LHCN-M2 (cell line): ENCODE measurements at places on chromosomes 3 and 15. TPM values are rescaled to one million over a fixed set of nuclear protein-coding genes. Genes with fewer than 3 reads are reported as not detected.

GRCh38 chr15:83088876-83089275, 18.6 kb upstream of the TM6SF1 start:
- DNase-seq: no peak

- DNase-seq: no peak
Measured at GRCh38 chr3:72678867-72679266, 169.4 kb downstream of the SHQ1 start.

DNA sequence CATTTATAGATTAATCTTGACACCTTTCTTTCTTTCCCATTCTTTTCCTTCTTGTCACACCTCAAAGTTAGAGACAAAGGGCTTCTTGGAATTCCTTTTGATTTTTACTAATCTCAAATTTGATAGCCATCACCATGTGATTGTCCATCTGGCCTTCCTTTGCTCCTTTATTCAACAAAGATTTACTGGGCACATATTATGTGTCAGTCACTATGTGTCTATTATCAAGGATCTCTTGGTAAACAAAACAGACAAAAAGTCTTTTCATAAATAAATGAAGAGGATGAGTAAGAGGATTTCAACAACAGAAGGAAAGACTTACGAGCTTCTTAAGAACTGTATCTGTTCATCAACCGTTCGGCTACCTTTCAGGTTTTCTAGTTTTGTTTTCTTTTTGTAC, 56.5 kb downstream of the SAMMSON start:
- DNase-seq: no peak

GRCh38 chr3:71069797-71070196, 513.7 kb downstream of the FOXP1 start:
- peak; percentile 49 for DNase-seq

DNA sequence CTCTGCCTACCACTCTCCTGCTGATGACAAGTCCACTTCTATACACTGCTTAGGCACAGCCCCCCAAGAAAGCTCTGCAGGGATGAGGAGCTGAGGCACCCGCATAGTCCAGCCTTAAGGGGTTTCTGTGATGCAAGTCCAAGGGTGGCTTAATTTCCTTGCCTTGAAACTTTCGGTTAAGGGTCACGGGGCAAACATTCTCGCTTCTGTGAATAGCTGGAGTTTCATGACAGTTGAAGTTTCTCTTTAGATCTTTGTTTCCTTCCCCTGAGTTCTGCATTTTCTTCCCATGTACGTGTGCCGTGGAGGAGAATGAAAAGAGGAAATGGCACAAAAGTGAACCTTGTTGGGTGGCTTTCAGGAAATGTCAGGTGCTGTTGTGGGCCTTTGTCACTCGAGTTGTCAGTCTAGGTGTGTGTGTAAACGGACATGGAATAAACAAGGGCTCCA, 7.0 kb downstream of the GPR160 start:
- DNase-seq: no peak

GRCh38 chr15:95287720-95288103, 1042.8 kb upstream of the NR2F2 start:
- no peak for DNase-seq

- peak; percentile 25 for DNase-seq
Measured at GRCh38 chr3:52606373-52607085, 70.1 kb downstream of the UQCC5 start.

DNA sequence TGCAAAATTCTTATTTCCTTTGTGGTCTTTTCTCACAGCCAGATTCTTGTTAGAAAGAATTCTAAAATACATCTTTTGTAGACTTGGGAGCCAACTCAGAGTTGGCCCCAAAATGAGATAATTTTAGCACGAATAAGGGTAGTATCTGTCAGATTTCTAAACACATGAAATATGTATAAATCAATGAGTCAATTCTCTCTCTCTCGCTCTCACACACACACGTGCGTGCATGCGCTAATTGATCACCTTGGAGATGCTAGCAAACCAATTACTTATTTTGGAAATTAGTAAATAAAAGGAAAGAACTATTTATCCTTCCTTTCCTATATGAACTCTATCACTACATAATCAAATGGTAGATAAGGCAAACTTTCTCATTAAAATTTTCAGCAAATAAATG, 32.9 kb upstream of the PIK3R4 start:
- DNase-seq: no peak

DNA sequence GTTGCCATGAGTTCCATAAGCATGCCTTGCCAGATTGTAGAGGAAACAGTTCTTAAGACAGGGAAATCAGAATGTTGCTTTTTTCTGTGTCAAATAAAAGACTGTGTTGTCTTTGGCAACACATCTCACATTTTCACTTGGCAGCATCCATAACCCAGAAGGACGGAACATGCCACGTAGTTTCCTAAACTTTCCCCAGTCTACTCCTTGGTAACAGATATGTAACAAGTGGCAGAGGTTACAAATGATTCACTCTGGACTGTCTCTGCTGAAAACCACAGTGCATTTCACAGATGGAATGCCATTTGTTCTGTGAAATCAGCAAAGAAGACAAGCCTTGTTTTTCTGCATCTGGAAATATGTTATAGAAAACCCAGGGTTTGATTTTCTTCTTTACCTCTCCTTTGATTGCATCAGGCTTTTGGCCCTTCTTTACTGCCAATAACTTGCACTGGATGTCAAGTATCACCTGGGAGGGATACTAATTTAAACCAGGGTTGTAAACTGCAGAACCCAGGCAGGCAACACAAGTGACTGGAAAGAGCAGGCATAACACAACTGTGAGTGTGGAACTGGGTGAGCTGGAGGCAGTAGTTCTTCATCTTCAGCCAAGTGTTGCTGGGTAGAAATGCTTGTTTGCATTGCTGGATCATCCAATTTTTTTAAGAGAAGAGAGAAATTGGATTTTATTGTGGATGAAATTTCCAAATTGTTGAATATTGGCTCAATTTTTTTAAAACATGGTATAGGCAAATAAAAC, 124.4 kb upstream of the FOXB1 start:
- DNase-seq: peak; percentile 85

- no peak for DNase-seq
Measured at GRCh38 chr15:61681676-61682075, 378.6 kb downstream of the VPS13C start.

GRCh38 chr15:94700211-94700610, 468.9 kb downstream of the MCTP2 start:
- no peak for DNase-seq

- no peak for DNase-seq
Measured at GRCh38 chr3:16936233-16936632, 51.5 kb downstream of the PLCL2 start.

GRCh38 chr3:129954514-129954913, 20.0 kb upstream of the TRH start:
- DNase-seq: no peak

DNA sequence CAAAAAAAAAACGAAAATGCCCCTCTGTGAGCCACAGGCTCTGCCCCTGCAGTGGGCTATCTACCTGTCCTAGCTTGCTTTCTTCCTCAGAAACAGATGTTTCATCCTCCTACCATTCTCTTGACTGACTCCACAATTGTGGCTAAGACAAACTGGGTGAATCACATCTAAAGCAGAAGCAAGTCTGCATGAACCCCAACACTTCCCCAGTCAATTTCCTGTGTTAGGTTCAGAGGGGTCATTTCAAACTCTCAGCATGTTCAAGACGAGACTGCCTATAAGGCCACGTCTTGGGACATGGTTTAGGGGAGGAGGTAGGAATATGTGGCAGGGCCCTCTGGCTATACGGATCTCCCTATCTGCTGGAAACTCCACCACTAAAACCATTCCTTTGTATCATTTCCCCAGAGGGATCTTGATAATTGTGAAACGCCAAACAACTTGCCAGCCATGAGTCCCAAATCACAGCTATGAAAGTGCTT, 28.6 kb upstream of the ANKDD1A start:
- DNase-seq: peak; percentile 48

GRCh38 chr3:99023590-99024192, 122.2 kb upstream of the DCBLD2 start:
- DNase-seq: peak; percentile 53

GRCh38 chr15:22870865-22871264, 32.4 kb downstream of the NIPA2 start:
- DNase-seq: no peak

GRCh38 chr3:124791142-124791541, 60.9 kb downstream of the UMPS start:
- peak; percentile 64 for DNase-seq

DNA sequence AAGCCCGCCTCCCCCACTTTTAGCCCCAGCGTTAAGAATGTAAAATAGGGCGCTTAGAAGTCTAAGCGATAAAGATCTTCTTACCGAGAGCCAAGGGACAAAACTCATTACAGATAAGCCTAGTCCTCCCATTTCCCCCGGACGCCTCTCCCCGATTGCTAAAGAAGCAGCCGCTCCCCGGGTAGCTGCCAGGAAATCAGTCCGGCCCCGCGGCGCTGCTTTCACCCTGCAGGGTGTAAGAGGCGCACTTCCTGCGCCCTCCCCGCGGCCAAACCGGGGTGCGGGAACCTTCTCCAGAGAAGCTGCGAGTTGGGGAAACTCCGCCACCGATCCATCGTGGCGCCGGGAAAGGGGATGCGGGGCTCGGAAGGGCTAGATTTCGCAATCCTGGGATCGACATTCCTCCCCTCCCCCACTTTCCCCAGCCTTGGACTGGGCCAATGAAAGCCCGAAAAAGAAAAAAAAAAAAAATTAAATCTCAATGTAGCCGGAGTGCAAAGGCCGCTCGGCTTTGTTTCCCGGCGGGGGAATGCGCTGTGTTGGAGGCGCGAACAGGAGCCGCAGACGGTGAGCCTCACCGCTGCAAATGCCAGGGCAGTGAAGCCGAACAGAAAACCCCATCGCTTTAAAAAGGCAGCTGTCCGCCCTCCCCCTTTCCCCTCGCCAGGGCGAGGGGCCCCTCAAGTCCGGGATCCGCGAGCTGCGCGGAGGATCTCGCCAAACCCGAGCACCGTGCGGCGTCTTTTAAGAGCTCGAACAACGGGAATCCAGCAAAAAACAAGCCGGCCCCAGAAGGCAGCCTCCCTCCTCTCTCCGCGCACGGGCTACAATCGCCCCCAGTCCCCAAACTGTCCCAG, 626 bp upstream of the PTPRG start:
- DNase-seq: peak; percentile 81

DNA sequence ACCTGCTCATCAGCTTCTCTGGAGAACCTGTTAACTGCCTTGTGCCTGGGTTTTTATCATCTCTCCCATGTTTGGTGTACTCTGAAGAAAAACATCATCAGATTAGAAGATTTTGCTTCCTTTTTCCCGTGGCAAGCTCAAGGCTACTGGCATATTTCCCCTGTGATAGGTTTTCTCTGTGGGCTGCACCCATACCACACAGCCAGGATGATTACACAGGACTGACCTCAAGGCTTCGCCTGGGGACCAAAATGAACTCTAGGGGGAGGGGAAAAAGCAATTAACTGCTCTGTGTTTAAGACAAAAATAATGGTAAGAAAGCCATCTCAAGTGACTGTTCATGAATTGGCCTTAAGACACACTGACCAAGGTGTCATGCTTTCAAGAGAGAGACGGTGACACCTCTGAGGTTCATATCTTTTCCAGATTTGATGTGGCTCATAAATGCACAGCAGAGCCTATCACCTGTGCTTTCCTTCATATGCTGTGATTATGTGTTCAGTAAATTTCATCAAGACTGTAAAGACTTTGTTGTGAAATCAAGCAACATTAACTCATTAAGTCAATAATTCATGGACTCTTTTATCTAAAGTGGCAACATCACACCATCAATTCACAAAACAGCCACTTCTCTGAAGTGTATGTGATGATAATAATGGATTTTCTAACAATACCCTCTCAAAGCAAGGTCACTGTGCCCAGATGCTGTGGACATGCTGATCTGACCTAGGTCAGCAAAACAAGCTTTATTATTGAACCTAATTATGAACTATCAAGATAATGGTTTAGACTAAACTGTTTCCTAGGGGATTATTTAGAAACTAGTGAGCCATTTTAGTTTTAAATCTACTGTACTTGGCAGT, 427.9 kb downstream of the WDR72 start:
- DNase-seq: no peak

DNA sequence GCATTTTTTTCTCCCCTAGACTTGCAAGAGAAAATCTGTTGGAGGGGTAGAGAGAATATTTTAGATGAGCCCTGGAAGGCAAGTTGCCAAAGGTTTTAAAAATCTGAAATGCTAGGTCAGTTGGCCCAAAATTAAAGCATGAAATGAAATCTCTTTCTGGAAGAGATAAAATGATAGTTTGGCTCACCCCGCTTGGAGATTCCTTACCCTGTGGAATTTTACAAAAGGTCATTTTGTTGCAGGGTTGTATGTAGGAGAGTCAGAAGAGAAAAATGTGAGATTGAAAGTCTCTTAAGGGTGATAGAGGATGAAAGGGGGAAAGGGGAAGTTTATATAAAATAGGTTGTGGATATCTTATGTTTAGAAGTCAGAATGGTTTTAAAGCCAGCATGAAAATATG, 277.8 kb downstream of the CD47 start:
- DNase-seq: no peak

GRCh38 chr3:46934498-46935167, 41.9 kb downstream of the CCDC12 start:
- DNase-seq: peak; percentile 90

DNA sequence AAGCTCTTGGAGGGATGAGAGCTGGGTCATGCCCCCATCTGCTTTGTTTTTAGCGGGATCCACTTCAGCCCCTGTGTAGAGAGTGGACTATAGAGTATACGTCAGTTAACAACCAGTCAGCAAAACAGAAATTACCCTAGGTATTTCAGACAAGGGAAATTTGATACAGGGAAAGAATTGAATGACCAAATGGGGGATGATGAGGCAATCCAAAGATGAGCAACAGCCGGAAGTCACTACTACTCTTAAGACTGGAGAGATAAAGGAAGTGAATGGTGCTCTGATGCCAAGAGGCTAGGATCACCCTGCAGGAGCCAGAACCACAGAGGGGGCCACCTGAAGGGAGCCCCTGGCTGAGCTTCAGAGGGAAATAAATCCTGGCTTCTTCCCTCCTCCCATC, 1.7 kb upstream of the GPR62 start:
- peak; percentile 81 for DNase-seq

DNA sequence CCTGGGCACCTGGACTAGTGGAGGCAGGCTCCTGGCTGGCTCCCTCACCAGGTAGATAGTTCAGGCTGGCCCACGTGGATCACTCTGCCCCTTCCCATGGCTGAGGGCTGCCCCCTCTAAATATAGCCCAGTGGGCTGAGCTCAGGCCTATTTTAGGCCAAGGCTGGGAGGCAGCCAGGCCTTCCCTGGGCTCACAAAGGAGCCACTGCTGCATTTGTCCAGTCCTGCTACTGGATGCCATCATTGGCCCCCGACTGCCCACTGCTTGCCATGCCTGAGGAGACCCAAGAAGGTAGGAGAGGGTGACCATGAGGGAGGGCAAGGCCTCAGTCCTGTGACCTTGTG, at the start of gene LSMEM2:
Gene LSMEM2, plus strand, starts transcription at position 208 of the 345 bp plus-strand sequence. Its CDS starts 27 bp downstream, at position 235.
- DNase-seq: no peak

DNA sequence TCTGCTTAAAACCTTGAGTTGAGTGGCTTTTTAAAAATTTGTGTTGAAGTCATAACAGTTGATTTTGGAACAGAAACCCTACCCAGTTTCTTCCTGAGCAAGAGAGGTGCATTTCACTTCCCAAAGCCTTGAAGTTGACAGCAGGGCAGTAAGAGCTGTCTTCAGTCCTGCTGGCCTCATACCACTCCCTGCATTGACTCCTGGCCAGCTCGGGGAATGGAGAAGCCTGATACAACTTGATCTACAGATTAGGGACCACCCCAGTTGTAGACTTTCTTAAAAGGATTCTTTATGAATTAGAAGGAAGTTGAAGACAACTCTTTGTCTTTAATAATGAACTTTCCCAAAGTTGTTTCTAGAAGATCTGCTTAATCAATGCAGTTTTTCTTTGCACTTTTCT, 90.6 kb upstream of the FLNB start:
- peak; percentile 30 for DNase-seq

Gene CACNA2D2
- not detected in 2 replicates for total RNA-seq

Gene FGF12
- not detected in 2 replicates for total RNA-seq

Gene MNS1
- total RNA-seq: 5.3 and 5.8 TPM in 2 replicates

Gene ZPLD1
- total RNA-seq: 1.1 and 1.2 TPM in 2 replicates

Gene HYAL2
- total RNA-seq: 106 and 145 TPM in 2 replicates

Gene PRSS50
- total RNA-seq: not detected in 2 replicates

Gene LTF
- 0.06 TPM in 1 of 2 replicates, not detected in the other for total RNA-seq

Gene TCF12
- 108 and 111 TPM in 2 replicates for total RNA-seq
